Right renal cortex interstitium (tissue), 3 donors: ENCODE measurements at places on chromosomes 4 and X.

- no peak for DNase-seq
These were observed 38.6 kb upstream of the SYTL5 start for GRCh38 chrX:37967714-37968113.

DNA sequence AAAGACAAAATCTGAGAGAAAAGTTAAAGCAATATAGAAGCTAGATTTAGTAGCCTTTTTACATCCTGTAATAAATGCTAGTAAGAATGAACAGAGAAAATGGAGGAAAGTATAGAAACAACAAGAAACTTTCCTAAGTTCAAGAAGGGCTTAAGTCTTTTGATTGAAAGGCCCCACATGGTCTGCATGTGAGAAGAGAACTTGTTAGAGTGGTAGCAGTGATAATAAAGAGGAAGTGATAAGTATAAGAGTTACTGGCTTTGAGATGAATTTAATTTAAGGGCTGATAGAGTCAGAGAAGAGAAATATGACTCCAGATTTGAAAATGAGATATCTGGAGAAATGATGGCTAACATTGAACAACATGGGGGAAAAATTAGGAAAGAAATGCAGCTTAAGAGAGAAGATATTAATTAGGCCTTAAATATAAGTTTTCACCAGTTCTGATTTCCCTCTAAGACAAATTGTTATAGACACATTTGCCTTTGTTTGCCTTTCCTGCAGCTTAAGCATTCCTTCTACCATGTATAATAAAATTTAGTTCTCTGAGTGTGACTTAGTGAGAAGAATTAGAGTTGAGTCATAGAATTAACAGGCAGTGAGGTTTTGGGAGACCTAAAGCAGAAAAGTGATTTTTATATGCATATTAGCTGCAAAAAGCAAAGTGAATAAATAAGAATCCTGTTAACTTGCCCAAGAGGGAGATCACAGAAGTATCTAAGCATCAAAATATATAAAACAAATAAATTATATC is 18.4 kb downstream of the ZFX start:
- no peak for DNase-seq

- no peak for DNase-seq
These were observed 34.2 kb downstream of the RAI2 start for GRCh38 chrX:17826609-17827496.

DNA sequence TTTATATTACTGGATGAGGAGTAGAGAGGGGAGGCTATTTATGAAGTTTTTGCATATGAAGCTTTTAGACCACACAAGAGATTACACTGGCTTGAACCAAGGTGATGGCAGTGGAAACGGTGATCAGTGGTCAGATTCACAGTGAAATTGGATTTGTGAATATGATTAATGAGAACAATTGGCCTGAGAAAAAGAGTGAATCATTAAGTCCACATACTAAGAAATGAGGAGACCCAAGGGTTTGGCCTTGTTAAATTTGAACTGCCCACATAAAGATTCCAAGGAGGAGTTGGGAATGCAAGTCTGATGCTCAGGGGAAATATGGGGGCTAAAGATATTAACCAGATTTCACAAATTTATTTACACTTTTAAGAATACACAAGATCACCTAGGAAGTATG is 155.3 kb upstream of the ADGRL3 start:
- DNase-seq = no peak
